ENCODE measurements at places on chromosomes 16 and 17.

GRCh38 chr17:40329839-40330794 lies 21.1 kb downstream of the RARA start:
- no peak for DNase-seq

DNA sequence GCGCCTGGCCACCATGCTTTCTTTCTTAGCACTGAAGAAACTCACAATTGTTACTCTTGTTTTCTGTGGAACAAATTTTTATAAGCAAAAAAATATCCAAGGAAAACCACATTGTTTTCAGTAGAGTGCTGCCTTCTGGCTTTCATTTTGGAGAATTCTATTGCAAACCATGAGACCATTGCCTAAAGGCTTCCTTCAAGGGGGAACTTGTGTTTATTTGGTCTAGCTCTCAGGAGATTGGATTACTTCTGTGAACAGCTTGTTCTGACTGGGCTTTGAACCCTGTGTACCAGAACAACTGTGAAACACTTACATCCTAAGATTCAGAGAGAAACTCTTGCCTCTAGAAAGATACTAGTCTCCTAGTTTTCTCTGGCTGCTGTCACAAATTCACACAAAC lies 32.1 kb downstream of the TOM1L1 start:
- no peak for DNase-seq

- DNase-seq, result no peak
Observed at GRCh38 chr17:42285346-42286050, 2.8 kb upstream of the STAT5A start.

DNA sequence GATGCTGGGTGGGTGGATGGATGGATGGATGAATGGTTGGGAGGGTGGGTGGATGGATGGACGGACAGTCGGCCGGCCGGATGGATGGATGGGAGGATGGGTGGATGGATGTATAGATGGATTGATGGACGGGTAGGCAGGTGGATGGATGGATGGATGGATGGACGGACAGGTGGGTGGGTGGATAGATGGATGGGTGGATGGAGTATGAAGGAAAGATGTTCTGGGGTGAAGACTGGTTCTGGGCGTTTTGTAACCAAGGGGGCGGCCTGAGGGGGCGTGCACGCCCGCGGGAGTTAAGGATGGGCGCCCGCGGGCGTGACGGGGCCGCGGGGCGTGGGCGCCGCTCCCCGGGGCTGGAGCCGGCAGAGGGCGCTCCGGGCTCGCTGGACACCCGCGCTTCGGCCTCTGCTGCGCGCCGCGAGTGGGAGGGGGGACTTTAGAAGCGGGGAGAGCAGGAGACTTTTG lies at the start of gene NECAB2:
NECAB2 (plus strand) TSS at position 407 of the 468 bp plus-strand sequence. CDS start 405 bp downstream, outside the sequence.
- DNase-seq, result no peak

DNA sequence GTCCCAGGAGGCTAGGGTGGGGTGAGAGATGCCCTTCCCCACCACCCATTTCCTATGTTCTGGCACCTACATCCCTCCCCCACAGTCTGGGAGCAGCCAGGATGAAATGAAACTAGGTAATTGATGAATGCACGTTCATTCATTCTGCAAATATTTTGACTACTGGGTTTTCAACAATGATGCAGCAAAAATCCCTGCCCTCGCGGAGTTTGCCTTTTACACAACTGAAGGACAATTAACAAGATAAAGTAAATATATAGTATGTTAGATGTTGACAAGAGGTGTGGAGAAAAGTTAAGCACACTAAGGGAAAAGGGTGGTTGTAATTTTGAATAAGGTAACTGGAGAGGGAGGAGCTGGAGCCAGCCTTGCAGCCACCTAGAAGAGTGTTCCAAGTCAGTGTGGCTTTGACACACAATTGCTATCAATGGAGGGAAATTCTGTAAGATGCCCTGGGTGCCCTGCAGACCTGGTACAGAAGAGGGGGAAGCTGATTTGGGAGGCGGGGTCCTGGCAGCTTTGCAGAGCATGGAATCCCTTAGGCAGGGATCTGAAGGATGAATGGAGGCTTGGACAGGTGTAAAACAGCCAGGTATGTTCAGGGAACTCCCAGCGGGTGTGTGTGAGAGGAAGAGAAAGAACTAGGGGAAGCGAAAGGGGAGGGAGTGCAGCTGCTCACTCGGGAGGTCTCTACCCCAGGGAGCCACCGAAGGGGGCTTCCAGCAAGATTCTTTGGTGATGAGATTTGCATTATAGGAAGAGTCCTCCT lies 2.5 kb downstream of the TMEM92 start:
- no peak for DNase-seq

DNA sequence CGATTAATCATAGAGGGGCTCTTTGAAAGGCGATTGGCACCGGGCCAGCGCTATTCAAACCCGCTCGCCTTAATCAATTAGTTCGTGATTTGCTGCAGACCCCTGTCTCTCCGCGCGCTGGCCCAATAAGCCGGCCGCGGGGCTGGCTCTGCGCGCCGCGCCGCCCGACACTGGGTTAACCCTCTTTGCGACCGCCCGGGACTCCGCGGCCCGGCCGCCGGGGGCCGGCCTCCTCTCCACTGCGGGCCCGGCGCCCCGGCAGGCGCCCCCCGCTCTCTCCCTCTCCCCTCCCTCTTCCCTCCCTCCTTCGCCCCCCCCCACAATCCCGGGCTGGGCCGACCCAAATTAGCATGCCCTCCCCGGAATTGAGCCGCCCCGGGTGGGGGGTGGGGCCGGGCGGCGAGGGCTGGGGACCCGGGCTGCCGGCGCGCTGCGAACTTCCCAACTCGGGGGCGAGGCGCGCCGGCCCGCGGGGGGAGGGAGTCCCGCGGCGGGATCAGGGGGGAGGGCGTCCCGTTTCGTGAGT lies 428 bp upstream of the SALL1 start:
- peak; percentile 60 for DNase-seq

GRCh38 chr16:78762222-78762621 lies 662.8 kb downstream of the WWOX start:
- no peak for DNase-seq

DNA sequence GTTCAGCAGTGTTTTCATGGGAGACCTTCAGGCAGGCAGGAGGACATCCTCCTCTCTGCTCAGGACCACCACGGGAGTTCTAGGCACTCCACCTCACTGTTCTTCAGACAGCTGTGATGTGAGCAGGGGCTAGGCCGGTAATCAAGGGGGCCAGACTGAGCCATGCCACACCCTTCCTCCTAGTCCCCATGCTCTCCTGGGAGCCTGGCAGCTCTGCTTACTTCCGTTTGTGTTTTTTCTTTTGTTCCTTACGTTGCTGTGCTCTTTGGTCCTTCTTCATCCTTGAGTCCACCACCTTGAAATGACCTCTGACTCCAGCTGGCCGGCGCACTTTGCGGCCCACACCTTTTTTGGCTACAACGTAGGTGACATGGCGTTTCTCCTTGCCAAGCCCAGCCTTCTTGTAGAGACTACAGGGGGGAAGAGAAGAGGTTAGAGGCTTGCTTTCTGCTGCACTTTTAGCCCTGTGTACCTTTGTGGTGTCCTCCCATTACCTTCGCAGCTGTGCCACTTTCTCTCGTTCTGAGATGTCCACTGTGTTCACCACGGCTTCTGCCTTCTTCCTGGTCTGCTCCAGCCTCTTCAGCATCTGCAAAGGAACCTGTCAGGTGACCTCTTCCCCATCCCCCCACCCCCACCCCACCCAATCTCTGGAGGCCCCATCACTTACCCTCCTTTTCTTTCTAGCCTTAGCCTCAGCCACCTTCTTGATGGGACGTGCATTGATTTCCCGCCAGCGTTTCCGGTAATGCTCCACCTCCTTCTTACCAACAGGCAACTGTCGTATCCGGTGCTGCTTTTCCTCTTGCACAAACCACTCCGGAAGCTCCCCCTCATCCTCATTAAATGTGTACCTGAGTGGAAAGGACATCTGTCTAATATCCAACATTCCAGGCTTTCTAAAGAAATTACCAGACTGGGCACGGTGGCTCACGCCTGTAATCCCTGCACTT lies 7.4 kb upstream of the PSMC5 start:
- DNase-seq, result no peak

DNA sequence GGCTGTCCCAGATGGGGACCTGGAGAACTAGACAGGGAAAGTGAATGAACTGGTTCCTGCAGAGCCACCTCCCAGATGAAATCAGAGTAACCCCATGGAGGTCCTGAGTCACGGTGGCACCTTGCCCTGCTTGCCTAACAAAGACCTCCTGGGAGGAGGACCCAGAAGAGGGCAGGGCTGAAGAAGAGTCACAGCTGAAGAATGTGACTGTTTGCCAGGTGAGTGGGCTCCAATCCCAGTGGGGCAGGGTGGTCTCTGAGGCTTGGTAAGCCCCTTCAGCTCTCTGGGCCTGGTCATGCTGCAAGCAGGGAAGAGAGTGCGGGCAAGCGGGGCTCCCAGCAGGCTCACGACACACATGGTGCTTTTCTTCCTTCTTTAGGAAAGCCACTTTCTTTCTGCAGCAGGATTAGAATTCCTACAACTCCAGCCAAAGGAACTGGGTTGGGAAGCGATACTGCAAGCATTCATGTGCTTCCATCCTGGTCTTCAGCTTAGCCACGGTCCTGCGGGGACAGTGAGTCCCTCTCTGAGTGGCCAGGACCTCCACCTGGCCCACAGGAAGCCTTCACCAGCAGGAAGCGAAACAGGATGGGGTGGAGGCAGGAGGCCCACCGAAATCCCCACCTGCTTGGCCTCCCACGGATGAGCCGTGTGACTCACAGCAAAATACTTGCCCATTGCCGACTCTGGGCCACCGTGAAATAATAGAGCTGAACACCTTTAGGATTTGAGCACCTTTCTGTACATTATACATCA lies 4.3 kb downstream of the C16orf74 start:
- peak; percentile 10 for DNase-seq

- DNase-seq, result no peak
Observed at GRCh38 chr16:4706871-4707270, 13.5 kb downstream of the NUDT16L1 start.

DNA sequence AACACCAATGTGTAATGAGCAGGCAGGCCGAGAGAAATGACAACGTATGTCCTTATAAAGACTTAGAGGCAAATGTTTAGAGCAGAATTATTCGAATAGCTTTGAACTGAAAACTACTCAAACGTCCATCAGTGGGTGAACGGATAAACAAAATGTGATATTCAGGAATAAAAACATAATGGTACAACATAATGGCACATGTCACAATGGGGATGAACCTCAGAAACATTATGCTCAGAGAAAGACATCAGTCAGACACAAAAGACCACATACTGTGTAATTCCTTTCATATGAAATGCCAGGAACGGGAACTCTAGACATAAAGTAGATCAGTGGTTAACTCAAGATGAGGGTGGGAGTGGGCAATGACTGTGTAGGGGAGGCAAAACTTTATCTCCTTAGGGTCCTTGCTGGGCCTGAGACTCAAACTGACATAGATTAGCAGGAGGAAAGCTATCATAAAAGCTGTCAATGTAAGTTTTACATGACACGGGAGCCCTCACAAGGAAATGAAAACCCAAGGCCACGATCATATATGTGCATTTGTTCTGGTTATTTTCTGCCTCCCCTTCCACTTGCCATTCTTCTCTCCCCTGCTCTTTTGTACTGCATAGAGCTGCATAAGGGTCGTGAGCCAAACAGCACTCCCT lies 14.8 kb upstream of the ARL4D start:
- DNase-seq, result no peak

DNA sequence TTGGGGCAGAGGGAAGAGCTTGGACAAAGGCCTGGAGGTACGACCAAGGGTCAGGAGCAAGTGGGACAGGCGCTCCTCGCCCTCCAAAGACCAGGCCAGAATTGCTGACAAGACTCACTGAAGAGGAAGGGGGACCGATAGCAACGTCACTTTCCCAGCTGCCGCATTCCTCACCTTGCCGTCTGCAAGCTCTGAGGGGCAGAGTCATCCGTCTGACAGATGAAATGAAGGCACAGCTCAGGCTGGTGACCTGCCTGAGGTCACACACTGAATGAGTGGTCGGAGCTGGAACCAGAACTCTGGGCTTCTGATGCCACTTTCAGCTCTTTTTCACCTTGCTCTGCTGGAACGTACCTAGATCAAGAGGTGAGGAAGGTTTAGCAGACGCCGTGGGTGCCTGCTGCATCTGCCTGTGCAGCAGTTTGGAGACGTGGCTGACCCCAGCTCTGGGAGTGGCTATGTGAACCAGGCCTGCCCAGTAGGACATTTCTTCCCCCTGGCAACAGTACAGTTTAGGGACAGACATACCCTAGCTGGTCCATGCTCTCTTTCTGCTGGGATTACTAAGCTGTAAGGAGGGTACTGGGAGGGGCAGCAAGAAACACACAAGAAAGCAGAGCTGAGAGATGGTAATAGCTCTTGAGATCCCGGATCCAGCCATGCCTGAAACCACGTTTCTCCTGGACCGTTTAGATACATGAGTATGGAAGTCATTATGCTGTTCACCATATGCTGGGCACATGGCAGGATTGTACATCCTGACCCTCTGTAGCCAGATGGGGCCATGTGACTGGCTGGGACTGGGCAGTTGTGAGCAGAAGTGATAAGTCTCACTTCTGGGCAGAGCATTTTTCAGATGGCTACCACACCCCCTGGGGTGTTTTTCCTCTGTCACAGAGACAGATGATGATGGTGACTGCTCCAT lies 50.9 kb downstream of the IL21R start:
- no peak for DNase-seq

DNA sequence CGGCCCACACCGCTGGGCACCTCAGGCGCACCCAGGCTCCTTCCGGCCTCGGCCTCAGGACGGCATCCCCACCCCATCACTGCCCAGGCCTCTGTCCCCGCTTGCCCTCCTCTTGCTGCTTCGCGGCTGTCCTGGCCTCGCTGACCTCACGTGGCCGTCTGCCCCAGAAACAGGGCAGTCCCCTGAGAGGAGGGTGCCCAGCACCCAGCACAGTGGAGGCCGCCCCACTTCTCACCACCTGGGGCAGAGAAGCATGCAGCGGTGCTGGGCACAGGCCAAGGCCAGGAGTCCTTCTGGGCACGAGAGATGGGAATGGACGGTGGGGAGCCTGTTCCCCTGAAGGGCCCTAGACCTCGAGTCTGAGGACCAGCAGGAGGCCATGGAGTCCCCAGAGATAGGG lies 8.9 kb downstream of the HAGH start:
- no peak for DNase-seq

DNA sequence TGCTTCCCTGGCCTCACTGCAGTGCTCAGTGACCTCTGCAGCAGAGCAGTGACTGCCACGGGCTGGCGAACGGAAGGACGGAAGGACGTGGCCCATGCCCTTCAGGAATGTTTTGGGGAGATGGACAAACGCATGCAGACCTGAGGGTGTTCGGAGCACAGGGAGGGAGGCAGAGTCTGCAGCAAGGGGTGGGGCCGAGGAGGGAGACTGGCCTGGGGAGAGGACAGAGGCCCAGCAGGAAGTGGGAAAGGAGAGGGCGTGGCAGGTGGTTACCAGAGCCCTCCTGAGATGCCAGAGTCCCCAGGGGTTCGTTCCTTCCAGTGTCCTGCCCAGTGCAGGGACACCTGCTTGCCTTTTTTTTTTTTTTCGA lies 21.9 kb downstream of the ADORA2B start:
- DNase-seq, result no peak

GRCh38 chr16:55853114-55853513 lies 20.2 kb upstream of the CES1 start:
- no peak for DNase-seq

DNA sequence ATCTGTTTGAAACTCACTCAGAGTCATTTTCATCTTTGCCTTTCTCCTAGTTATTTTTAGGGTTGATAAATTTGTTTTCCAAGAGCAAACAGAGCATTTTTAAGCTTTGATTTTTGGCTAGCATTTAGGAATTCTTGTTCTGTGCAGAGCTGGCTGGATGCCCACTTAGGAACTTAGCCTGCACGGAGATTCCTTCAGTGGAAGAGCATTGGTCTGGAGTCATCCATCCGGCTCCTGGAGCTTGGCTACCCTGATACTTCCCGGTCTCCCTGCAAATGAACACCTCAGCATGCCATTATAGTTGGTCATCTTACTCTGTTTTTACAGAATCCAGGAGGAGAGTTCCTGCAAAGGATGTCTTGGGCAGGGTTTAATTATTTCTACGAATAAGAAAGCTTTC lies 57.1 kb downstream of the SPECC1 start:
- DNase-seq, result peak; percentile 81

- DNase-seq, result no peak
Observed at GRCh38 chr16:15961060-15961511, 11.7 kb downstream of the ABCC1 start.
